ENCODE measurements at places on chromosomes 6 and 20. TPM values are rescaled to one million over a fixed set of nuclear protein-coding genes. Genes with fewer than 3 reads are reported as not detected.

DNA sequence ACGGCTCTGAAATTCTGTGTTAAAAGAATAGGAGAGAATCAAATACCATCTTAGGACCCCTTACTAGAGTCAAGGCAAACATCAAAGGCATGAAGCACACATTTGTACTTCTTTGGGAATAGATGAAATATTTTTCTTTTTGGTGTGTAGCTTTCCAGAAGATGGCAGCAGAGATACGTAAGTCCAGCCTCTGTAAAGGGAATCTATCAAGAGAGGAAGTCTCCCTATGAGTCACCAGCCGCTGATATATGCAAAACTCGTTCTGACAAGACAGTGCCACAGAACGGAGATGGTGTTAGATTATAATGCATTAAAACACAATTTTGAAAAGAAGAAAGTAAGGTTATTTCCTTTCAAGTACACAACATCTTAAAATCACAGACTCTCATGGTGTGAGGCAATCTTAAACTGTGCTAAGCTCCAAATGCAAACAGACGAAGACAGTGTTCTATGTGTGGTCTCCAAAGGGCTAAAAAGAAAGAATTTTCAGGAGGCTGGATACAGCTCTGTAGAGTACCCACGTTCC, 120.0 kb upstream of the AGPAT4 start:
- no peak overlapping the region for H3K27ac ChIP-seq
- H3K4me3 ChIP-seq, result no peak overlapping the region
- no peaks in the 10 kb centered on the region for H3K4me1 ChIP-seq
- peak; percentile 72 for DNase-seq

GRCh38 chr6:149129371-149130077, 188.0 kb upstream of the TAB2 start:
- no peak overlapping the region for H3K4me3 ChIP-seq
- DNase-seq, result no peak
- H3K36me3 ChIP-seq, result no peaks in the 10 kb centered on the region
- H3K4me1 ChIP-seq, result no peaks in the 10 kb centered on the region
- no peak overlapping the region for H3K27ac ChIP-seq

- no peak for DNase-seq
- H3K4me3 ChIP-seq, result no peak overlapping the region
- H3K36me3 ChIP-seq, result peaks cover 6% of the 10 kb centered on the region
- no peaks in the 10 kb centered on the region for H3K27me3 ChIP-seq
Observed at GRCh38 chr6:78554341-78554740, 313.0 kb upstream of the IRAK1BP1 start.

GRCh38 chr20:50678169-50678898, 13.0 kb downstream of the RIPOR3 start:
- peaks cover 5% of the 10 kb centered on the region for H3K4me1 ChIP-seq
- no peak overlapping the region for H3K4me3 ChIP-seq
- no peaks in the 10 kb centered on the region for H3K27me3 ChIP-seq
- no peak for DNase-seq
- no peaks in the 10 kb centered on the region for H3K36me3 ChIP-seq
- no peak overlapping the region for H3K27ac ChIP-seq

GRCh38 chr6:163296835-163297519, 117.5 kb upstream of the QKI start:
- no peak for DNase-seq
- no peaks in the 10 kb centered on the region for H3K36me3 ChIP-seq
- H3K27me3 ChIP-seq, result no peaks in the 10 kb centered on the region
- H3K27ac ChIP-seq, result no peak overlapping the region
- H3K4me3 ChIP-seq, result no peak overlapping the region

GRCh38 chr6:108074057-108074358, 533 bp downstream of the OSTM1 start:
- peaks cover 19% of the 10 kb centered on the region for H3K27me3 ChIP-seq
- no peaks in the 10 kb centered on the region for H3K36me3 ChIP-seq
- no peak overlapping the region for H3K27ac ChIP-seq
- H3K4me1 ChIP-seq, result peaks cover 32% of the 10 kb centered on the region

TUBB1 gene
- not detected for total RNA-seq

FKBP1C gene
- total RNA-seq, result 0.35 TPM

CST5 gene
- total RNA-seq, result not detected

DNA sequence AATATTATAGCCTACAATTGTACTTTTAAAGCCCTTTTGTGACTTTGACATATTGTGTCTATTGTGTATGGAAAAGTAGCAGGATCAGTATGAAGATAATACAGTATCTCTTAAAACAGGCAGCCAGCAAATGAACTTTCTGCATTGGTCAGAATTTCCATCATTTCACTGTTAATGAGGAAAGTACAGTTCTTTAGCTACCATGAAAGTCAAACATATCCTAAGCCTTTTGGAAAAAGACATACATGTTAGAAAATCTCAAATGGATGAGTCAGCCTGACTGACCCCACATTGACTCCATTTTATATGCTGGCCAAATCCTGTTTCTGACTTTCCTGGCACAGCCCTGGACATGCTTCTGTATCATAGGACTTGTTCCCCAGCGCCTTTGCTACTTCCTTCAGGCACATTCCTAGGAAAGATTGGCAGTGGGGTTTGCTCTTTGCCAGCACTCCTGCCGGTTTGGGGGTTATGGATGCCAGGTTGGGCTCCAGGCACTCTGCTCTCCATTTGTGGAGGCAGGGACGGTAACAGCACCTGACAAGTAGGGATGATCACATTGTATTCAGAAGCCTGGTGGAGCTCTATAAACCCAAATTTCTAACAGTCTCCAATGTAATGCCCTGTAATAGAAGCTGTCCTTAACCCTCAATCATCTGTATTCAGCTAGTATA, 43.7 kb downstream of the TOP1 start:
- H3K4me1 ChIP-seq, result peaks cover 16% of the 10 kb centered on the region
- no peak overlapping the region for H3K4me3 ChIP-seq
- no peaks in the 10 kb centered on the region for H3K36me3 ChIP-seq
- DNase-seq, result no peak
- H3K27ac ChIP-seq, result no peak overlapping the region
- H3K27me3 ChIP-seq, result no peaks in the 10 kb centered on the region

DNA sequence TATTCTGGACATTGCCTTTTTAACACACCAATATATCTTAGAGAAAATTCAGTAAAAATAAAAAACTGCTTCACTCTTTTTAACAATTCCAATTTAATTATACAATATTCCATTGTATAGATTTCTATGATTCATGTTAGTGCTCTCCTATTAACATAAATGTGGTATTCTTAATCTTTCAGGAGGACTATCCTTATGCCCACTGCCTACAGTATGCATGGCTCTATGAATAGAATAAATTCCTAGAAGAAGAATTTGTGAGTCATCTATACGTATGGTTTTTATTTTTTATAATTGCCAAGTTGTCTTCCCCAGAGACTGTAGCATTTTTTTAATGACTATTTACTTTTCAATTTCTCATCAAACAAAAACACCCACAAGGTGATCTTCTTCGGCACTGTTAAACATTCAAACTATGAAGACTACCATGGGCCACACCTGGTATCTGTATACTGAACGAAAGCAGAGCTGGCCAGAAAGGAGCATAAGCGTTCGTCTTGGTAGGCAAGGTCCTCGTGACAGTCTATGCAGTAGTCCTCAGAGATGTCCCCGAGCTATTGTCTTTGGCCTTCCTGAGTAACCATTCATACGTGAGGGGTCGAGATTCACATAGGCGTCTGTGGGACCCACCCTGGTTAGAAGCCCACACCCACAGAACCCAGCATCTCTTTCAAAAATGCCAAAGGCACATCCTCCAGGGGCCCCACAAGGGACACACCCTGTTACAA, 74.6 kb downstream of the KIF16B start:
- H3K27me3 ChIP-seq, result no peaks in the 10 kb centered on the region
- no peak for DNase-seq
- H3K4me3 ChIP-seq, result no peak overlapping the region
- no peak overlapping the region for H3K27ac ChIP-seq

- no peaks in the 10 kb centered on the region for H3K27me3 ChIP-seq
- no peaks in the 10 kb centered on the region for H3K36me3 ChIP-seq
- H3K27ac ChIP-seq, result no peak overlapping the region
- H3K4me3 ChIP-seq, result no peak overlapping the region
- no peaks in the 10 kb centered on the region for H3K4me1 ChIP-seq
- no peak for DNase-seq
Observed at GRCh38 chr6:166636934-166637333, 9.9 kb upstream of the RPS6KA2 start.

CDSN gene
- not detected for total RNA-seq

NR2E1 gene
- total RNA-seq, result not detected

- no peak overlapping the region for H3K4me3 ChIP-seq
- DNase-seq, result peak; percentile 41
- H3K36me3 ChIP-seq, result no peaks in the 10 kb centered on the region
- peaks cover 38% of the 10 kb centered on the region for H3K4me1 ChIP-seq
Observed at GRCh38 chr6:19715167-19715551, 122.0 kb upstream of the ID4 start.

DNA sequence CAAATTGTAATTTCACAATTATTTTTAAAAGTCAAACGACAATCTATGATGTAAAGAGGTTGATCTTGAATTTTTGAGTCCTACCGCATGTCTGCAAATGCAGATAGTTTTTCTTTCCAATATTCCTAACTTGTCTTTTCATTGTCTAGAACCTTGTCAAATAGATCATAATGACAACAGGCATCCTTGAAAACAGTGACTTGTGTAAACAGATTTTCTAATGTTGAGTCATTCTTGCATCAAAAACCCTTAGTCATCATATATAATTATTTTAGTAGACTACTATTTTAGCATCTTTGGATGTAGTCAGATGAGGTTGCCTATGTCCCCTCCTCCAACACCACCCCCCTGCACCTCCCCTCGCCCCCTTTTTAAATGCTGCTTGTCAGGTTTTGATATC, 43.8 kb downstream of the BMP6 start:
- peaks cover 27% of the 10 kb centered on the region for H3K4me1 ChIP-seq
- no peak for DNase-seq

DNA sequence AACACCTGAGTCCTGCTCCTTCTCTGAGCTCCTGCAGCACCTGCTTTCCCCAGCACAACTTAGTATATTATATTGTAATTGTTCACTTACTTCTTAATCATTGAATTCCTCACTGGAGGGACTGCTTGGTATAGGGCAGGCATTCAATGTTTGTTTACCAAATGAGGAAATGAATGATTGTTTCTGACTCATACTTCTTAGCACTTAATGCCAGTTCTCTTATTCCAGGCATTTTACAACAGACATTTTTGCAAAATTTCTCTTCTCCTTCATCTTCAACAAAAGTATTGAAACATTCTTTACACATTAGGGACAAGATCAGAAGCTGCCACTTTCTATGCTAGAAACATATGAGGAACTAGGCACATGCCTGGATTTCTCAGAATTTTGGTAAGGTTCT, 119.4 kb downstream of the TBX18 start:
- no peaks in the 10 kb centered on the region for H3K27me3 ChIP-seq
- no peak overlapping the region for H3K27ac ChIP-seq
- H3K4me1 ChIP-seq, result no peaks in the 10 kb centered on the region

DNA sequence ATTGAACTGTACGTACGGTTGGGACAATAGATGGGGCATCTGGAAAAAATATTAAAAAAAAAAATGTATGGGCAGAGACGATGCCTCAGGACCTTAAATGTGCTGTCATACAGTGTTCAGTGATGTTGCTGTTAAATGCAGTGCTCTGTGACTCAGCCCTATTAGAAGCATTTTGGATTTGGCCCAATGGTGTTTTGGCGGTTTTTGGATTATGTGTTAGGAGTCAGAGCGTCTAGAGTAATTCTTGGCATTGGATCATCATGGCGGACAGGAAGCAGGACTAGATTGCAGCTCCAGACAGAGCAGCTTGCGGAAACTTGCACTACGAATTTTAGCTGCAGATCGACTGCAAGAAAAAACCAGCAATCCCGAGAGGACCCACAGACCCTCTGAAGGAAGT, 280.0 kb downstream of the SOX4 start:
- H3K4me3 ChIP-seq, result no peak overlapping the region
- no peak for DNase-seq
- H3K4me1 ChIP-seq, result peaks cover 23% of the 10 kb centered on the region
- no peaks in the 10 kb centered on the region for H3K27me3 ChIP-seq
- no peak overlapping the region for H3K27ac ChIP-seq
- H3K36me3 ChIP-seq, result no peaks in the 10 kb centered on the region

DNA sequence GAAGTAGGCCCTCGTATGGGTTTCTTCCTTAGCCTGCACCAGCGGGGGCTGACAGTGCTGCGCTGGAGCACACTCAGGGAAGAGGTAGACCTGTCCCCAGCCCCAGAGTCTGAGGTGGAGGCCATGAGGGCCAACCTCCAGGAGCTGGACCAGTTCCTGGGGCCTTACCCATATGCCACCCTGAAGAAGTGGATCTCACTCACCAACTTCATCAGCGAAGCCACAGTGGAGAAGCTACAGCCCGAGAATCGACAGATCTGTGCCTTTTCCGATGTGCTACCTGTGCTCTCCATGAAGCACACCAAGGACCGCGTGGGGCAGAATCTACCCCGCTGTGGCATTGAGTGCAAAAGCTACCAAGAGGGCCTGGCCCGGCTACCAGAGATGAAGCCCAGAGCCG, 3.8 kb downstream of the AAR2 start:
- H3K36me3 ChIP-seq, result peaks cover 14% of the 10 kb centered on the region
- no peak for DNase-seq
- H3K4me3 ChIP-seq, result no peak overlapping the region
- H3K4me1 ChIP-seq, result peaks cover 15% of the 10 kb centered on the region

ZNF318 gene
- total RNA-seq, result 13.4 TPM

VARS2 gene
- 34.0 TPM for total RNA-seq

GRCh38 chr20:33677991-33678702, 3.9 kb upstream of the NECAB3 start:
- H3K36me3 ChIP-seq, result peaks cover 4% of the 10 kb centered on the region
- H3K4me3 ChIP-seq, result no peak overlapping the region

DNA sequence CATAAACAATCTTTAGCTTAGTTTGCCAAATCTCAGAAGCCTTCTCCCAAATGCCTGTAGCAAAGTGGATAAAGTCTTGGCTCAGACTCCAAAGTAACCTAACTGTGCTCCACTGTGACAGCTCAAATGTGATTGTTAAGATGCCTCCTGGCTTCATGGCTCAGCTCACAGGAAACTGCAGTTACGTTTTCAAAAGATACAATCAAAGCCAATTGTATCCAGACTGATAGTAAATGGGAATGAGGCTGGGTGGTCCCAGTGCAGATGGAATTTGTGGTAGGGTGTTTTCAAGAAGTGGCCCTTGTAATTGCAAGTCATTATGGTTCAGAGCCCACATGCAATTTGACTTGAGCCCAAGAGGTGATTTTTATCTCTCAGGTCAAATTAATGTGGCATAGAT, 151.2 kb upstream of the TAB2 start:
- no peak overlapping the region for H3K4me3 ChIP-seq
- H3K27me3 ChIP-seq, result no peaks in the 10 kb centered on the region
- DNase-seq, result no peak
- H3K36me3 ChIP-seq, result no peaks in the 10 kb centered on the region

- H3K4me1 ChIP-seq, result no peaks in the 10 kb centered on the region
- H3K27me3 ChIP-seq, result no peaks in the 10 kb centered on the region
Observed at GRCh38 chr6:127564761-127565160, 12.2 kb upstream of the C6orf58 start.

GRCh38 chr20:63829945-63830835, 874 bp downstream of the ZBTB46 start:
- peak; percentile 61 for DNase-seq
- no peak overlapping the region for H3K27ac ChIP-seq

- H3K27me3 ChIP-seq, result no peaks in the 10 kb centered on the region
- DNase-seq, result no peak
- no peak overlapping the region for H3K27ac ChIP-seq
Observed at GRCh38 chr6:168605964-168606363, 165.0 kb downstream of the SMOC2 start.
